Stimulated activated CD4-positive, alpha-beta T cell treated with anti-CD3 and anti-CD28 coated beads, Interleukin-15, amount 100 ng/mL, for 24 hours (primary cell): ENCODE measurements at places on chromosomes 13 and 19.
A peak's percentile ranks its signal among the peaks of the same experiment; 100 is the strongest.

GRCh38 chr19:31819837-31820236, 470.6 kb upstream of the TSHZ3 start:
- DNase-seq, result no peak

- no peak for DNase-seq
Measured at GRCh38 chr13:50123515-50123861, 108.2 kb downstream of the KCNRG start.

- DNase-seq, result no peak
Measured at GRCh38 chr13:110772091-110772984, 58.8 kb downstream of the ING1 start.

- DNase-seq, result no peak
Measured at GRCh38 chr13:101612735-101613134, 160.3 kb downstream of the ITGBL1 start.

GRCh38 chr13:24407844-24408243, 98.5 kb downstream of the C1QTNF9 start:
- DNase-seq, result no peak

- no peak for DNase-seq
Measured at GRCh38 chr13:50016444-50016843, 1.2 kb downstream of the KCNRG start.

GRCh38 chr19:56839652-56840450, 675 bp downstream of the PEG3 start:
- DNase-seq, result peak; percentile 6

DNA sequence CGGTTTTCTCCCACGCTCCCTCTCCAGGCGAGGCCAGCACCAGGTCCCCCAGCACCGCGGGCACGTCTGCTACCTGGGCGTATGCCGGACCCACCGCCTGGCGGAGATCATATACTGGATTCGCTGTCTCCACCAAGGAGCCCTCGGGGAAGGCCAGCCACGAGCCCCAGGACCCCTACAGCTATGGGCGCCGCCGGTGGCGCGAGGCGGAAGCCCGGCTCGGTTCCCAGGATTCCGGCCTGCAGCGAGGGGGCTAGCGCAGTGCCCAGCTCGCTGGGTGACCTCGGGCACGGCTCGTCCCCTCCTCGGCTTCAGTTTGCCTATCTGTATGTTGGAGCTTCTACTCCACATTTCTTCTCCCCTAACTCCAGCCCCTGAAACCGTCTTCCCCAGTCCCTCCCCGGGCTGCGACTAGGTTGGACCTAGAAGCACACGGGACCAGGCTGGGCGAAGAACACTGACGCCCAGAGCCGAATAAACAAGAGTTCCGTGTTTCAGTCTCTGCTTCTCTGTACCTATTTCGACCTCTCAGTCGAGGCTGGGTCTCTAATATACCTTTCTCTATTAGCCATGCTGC, 749 bp upstream of the CPT1C start:
- DNase-seq, result no peak

DNA sequence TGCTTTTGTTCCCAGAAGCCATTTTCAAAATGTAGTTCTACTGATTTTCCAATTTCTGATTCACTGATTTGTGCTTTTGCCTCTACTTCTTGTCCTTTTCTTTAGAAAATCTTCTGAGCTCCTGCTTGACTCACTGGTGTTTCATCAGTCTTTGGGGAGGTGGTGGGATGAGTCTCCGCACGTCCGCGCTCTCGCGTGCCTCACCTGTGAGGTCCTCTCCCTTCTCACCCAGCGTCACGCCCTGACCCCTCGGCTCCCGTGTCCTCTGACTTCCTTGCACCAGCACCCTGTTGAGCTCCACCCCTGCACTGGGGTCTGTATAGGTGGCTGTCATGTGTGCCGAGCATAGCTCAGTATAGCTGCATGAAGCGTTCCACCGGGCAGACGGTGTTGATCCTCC, 52.7 kb upstream of the MCF2L start:
- no peak for DNase-seq

DNA sequence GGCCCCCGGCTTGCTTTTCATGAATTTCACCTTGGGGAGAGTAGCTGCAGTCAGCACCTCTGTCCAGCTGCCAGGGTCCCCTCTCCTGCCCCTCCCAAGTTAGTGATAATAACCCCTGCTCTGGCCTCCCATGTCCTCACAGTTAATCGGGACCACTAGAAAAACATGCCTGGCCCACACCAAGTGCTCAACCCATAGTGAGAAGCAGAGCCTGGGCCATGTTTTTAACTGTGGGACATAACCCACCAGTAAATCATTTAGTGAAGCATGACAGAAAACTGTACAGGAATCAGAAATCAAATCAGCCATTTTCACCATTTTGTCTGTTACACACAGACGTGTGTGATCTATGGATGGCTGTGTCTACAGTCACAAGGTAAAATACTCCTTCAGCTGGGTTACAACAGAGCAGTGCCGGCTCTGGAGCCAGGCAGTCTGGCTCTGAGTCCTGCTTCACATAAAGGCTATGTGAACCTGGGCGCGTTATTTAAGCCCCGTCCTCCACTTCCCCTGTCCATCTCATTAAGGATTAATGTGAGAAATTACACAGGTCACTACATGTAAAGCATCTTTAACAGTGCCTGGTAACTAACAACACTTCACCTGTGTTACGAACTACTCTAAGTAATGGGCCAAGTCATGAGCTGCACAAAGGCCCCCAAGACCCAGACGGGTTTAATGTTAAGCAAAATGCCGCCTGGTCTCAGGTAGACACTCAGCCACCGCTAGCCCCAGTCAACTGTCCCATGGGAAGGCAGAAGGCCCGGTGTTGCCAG, 7.6 kb upstream of the ECH1 start:
- DNase-seq, result no peak

DNA sequence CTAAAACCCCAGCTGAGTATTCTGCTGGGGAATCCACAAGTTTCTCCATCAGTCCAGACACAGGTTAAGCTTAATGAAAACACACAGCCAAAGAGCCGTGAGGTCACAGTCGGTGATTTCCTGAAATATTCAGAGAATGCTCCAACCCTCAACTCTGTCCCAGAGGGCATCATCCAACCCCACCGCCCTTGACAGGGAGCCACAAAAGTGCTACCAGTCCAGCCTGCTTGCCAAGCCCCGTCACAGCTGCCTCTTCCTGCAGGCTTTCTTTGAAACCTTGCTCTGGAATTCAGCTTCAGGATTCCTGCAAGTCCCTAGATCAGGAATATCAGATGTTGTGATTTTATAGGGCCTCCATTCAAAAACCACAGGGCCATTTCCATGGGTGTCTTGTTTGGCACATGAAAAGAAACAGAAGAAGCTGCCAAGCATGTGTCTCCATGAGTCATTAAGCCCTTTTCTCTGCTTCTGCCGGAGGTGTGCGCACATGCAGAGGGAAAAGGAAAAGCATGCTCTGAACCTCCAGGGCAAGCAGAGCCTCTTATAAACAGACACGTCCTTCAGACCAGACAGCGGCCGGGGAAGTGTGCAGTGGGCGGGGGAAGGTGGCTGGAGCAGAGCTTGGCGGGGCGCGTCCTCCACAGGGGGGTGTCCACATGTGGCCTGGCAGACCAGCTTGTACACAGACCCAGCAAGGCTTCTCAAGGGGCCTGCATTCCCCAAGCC, 164.7 kb downstream of the KATNAL1 start:
- peak; percentile 40 for DNase-seq

- DNase-seq, result no peak
Measured at GRCh38 chr19:22422211-22422610, at the start of gene ZNF98. TSS of gene ZNF98 (minus strand) at chr19:22422346. CDS start at chr19:22422224, 122 bp downstream.

- peak; percentile 49 for DNase-seq
Measured at GRCh38 chr19:2047449-2048103, 3.5 kb downstream of the MKNK2 start.

- DNase-seq, result no peak
Measured at GRCh38 chr13:34037636-34038540, 219.9 kb downstream of the RFC3 start.

DNA sequence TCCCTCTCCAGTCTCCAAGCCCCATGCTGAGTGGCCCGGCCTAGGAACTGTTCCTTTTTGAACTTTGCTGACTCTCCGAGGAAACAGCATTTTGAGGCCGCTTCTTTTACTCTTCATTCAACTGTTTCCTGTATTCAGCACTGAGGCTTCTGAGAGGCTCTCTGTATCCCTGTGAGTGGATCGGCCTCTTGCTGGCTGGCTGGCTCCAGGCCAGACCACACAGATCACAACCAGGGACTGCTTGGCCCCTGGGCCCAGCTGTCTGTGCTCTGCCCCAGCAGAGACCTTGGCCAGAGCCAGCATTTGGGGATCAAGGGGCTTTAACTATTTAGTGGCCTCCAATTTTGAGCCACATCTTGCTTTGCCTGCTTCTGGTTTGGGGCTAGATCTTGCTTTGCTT, 75.6 kb upstream of the KL start:
- DNase-seq, result no peak

DNA sequence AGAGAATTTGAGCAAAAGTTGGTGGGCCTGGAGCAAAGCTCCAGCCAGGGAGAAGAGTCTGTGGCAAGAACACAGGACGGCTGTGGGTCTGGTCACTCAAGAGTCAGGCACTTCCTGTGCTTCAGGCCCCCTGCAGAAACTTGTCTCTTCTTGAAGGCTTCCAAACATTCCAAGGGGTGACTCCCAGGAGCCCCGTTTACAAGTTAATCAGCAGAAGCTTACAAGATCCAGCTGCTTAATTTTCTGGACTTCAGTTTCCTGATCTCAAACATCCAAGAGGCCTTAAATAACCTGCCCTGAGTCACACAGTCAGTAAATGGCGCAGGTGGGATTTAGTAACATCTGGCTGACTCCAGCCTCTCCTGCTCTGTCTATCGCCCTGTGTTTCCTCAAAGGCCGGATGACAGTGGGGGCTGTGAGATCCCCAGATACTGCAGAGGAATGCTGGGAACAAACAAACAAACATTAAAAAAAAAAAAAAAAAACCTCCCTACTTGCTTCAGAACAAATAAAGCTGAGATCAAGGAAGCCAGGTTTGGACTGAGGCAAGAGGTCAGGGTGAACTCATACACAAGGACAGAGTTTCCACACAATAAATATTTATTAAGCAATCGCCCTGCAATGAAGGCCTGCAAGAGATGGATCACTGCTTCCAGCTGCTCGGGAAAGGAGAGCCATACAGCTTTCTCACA, 175.4 kb upstream of the RFC3 start:
- no peak for DNase-seq

DNA sequence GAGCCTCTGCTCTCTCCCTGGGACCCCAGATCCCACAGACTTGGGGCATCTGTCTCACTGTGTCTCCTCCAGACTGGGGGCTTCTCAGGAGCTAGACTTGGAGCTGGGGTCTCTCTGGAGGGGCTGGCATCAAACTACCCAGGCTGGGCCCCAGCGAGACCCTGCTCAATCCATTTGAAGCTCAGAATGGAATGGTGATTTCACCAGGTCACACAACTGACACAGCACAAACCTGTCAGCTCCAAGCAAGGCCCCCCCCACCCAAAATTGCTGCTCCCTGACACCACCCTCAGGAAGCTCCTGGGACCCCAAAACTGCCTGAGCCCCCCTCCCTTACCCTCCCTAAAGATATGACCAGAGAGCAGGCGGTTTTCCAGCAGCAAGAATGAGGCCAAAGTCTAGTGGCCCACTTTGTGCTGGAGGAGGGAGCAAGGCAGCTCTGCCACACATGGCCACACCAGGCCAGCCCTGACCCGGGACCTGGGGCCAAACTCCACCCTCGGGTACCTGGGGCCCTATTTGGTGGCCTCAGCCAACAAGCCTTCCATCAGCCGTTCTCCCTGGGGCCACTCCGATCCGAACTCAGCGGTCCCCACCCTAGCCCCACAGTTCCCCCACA, 2.4 kb downstream of the NR2F6 start:
- DNase-seq, result no peak

- DNase-seq, result no peak
Measured at GRCh38 chr13:29702912-29703351, 107.4 kb upstream of the SLC7A1 start.

- peak; percentile 37 for DNase-seq
Measured at GRCh38 chr13:48411841-48412531, 927 bp downstream of the LPAR6 start.

DNA sequence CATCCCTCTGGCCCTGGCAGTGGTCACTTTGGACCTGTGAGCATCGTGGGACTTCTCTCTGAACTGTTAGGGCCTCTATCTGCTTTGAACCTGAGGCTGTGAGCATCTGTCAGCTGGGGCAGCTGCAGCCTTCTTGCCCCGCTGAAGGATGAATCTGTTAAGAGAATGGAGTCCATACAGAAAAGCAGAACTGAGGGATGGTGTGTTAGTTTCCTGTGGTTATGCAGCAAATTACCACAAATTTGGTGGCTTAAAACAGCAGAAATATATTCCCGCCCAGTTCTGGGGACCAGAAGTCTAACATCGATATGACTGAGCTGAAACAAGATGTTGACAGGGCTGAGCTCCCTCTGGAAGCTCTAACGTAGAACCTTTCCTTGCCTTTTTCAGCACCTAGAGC, 1.6 kb upstream of the ZNF497 start:
- DNase-seq, result no peak

DNA sequence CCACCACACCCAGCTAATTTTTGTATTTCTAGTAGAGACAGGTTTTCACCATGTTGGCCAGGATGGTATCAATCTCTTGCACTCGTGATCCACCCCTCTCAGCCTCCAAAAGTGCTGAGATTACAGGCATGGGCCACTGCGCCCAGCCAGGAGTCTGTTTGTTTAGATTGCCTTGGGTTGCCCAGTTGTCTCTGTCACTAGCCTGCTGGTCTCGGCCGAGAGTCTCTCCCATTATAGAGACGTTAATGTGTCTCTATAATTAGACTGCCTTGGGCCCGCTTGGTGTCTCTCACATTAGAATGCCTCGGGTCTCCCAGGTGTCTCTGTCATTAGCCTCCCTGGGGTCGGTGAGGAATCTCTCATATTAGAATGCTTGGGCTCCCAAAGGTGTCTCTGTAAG, 1533.6 kb downstream of the UQCRFS1 start:
- DNase-seq, result no peak

DNA sequence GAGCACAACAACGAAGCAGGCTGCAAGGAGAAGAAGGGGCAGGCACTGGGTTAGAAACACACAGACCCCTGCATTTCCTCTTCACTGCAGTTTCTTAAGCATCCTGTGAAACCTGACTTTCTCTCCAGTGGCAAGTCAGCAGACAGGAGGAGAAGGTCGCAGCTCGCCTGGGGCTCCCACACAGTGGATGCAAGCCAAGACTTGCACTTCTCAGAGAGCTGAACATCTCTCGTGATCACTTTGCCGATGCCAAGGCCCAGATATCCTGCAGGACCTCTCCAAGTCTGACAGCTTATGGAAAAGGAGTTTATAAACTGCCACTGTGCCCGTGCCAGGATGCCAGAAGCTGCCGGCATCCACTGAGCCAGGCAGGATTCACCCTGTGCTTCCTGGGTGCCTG, 18.4 kb downstream of the TMEM272 start:
- no peak for DNase-seq
